ENCODE measurements at places on chromosomes 5 and 9.

GRCh38 chr5:126370796-126371718, 52.2 kb upstream of the GRAMD2B start:
- DNase-seq, result no peak

- no peak for DNase-seq
Observed at GRCh38 chr5:135053278-135053677, 19.2 kb upstream of the PITX1 start.

DNA sequence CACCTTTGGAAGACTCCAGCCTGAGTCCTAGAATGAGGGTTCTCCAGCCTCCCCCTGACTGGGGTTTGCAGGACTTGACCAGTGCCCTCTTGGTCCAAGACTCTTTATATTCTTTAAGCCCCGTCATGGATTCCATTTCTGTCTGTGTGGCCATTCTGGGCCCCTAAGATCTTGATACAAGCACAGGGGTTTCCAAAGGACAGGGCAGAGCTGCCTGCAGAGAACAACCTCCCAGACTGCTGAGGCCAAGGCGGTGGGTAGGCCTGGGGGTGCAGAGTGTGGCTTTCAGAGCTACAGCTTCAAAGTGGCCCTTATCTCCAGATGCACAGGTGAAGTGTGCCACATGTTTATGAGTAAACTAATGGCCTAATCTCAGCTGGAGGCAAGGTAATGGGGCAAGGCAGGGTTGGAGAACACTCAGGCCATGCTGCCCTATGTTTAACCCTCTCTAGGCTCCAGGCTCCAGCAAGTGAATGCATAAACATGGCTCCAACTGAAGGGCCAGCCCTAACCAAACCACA, 32.1 kb downstream of the FOXI1 start:
- DNase-seq, result no peak

- DNase-seq, result no peak
Observed at GRCh38 chr5:89396278-89396954, 513.4 kb upstream of the MEF2C start.

DNA sequence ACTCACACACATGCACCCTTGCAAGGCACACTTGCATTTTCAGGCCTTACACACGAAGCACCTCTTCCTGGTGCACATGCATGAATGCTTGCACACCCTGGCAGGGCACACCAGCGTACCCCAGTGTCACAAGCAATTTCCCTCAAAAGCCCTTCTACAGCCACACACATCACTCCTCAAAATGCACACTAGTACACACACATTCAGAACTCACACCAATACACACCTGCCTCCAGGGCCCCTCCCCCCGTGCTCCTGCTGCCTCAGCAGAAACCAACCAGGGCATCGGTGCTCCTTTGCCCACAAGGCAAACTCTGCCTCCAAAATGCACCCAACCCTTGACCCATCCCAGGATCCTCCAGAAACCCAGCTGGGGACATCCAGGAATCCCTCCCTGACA, 1.2 kb downstream of the CAMK2A start:
- DNase-seq, result no peak

DNA sequence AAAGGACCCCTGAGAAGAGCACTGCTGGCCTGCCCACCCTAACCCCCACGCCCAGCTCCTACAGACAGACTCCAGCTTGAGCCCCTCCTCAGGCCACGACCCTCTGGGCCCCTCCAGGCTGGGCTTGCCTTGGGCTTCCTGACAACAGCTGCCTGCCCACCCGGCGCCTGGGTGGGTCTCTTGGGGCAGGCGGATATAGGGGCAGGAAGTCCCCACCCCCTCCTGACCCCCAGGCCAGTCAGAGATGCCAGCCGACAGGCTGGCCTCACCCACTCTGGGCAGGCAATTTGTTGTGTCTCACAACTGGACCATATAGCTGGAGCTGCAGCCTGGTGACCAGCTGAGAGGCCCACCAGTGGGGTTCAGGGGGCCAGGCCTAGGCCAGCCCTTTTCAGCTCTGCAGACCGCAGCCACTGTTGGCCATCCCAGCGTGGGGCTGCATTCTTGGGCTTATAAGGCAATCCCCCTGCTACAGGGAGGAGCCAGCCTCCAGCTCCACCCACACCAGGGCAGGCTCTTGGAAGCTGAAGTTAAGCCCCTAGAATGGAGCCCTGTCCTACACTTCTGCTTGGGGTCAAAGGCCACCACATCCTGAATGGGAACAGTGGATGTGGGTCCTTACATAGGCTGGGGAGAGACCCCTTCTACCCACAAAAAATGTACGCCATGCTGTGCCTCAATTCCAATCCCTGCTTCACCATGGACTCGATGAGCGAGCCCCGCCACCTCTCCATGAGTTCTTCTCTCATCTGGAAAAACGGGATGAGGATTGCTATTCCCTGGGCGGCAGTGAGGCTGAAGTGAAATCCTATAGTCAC, 2.0 kb downstream of the PDLIM7 start:
- DNase-seq, result no peak

- no peak for DNase-seq
Observed at GRCh38 chr5:105993027-105993426, 1677.7 kb downstream of the EFNA5 start.

GRCh38 chr5:91074615-91075014, 308.5 kb downstream of the ARRDC3 start:
- DNase-seq, result no peak

GRCh38 chr5:116669261-116670031, 94.8 kb upstream of the SEMA6A start:
- DNase-seq, result no peak

DNA sequence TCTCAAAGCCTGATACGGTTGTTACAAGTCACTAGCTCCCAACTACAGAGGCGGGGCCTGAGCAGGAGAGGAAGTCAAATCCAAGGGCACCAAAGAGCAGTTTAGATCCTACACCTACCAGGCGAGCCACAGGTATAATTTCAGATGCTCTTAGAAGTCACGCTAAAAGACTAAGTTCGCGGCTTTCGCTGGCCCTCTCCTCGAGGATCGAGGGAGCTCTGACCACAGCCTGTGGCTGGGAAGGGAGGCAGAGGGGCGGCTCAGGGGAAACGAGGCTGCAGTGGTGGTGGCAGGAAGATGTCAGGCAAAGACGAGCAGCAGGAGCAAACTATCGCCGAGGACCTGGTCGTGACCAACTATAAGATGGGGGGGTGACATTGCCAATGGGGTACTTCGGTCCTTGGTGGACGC, 48.6 kb downstream of the SEMA4D start:
- no peak for DNase-seq

- DNase-seq, result no peak
Observed at GRCh38 chr9:74742792-74743730, 144.7 kb downstream of the TRPM6 start.

- no peak for DNase-seq
Observed at GRCh38 chr9:120372040-120372439, 207.9 kb downstream of the CDK5RAP2 start.

DNA sequence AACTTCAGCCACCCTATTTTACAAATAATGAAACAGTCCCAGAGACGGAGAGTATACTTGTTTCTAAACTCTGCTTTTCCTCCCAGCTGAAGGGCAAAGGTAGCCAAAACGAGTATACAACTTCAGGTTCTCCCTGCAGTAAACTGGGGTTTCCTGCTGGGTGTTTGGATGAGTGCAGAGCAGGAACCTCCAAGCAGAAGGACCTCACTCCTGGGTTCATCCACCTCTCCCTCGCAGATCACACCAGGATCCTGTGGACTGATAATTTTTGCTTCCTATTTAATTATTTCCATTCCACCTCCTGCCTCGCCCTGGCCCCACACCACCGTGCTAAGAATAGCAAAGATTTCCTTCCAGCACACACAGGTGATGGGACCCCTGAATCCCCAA, 2.0 kb upstream of the FOXB2 start:
- no peak for DNase-seq

- DNase-seq, result no peak
Observed at GRCh38 chr5:176817841-176818377, 7.5 kb downstream of the UNC5A start.

DNA sequence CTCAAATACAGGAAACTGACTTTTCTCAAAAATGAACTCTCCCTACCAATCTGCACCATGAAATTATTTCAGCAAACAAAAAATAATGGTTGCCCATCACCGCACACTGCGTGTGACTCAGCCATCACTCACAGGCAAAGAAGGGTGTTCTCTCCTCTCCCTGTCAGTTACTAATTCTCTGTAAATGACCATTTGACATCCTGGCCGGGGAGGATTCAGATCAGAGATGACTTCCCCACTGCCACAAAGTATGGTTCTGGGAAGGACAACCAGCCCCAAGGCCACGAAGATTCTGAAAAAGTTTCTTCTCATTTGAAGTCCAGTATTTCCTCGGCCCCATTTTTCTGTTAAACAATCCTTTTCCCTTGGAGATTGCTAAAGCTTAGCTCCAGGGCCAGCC, 199.4 kb downstream of the AUH start:
- DNase-seq, result no peak

GRCh38 chr5:403995-404394, 39.0 kb upstream of the EXOC3 start:
- no peak for DNase-seq

DNA sequence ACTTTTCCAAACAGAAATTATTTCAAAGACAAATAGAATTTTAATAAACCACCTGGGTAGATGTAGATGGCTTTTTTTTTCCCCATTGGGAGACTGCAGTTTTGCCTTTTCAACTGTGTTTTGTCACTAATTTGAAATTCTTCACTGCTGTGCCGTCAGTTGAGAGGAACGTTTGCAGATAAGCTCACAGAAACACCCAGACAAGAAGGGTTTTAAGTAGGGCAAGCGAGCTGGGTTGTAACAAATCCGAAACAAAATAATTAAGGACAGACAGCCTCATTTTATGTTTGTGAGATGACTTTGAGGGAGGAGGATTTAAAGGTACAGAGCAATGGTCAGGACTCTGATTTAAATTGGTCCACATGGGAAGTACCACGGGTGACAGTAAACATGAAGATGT, 155.1 kb upstream of the NTRK2 start:
- DNase-seq, result no peak

GRCh38 chr5:135561266-135561665, 17.5 kb downstream of the CXCL14 start:
- DNase-seq, result no peak

GRCh38 chr9:34653151-34654072, 1.4 kb downstream of the IL11RA start:
- DNase-seq, result no peak

GRCh38 chr9:37034938-37035647, 1.0 kb upstream of the PAX5 start:
- no peak for DNase-seq

DNA sequence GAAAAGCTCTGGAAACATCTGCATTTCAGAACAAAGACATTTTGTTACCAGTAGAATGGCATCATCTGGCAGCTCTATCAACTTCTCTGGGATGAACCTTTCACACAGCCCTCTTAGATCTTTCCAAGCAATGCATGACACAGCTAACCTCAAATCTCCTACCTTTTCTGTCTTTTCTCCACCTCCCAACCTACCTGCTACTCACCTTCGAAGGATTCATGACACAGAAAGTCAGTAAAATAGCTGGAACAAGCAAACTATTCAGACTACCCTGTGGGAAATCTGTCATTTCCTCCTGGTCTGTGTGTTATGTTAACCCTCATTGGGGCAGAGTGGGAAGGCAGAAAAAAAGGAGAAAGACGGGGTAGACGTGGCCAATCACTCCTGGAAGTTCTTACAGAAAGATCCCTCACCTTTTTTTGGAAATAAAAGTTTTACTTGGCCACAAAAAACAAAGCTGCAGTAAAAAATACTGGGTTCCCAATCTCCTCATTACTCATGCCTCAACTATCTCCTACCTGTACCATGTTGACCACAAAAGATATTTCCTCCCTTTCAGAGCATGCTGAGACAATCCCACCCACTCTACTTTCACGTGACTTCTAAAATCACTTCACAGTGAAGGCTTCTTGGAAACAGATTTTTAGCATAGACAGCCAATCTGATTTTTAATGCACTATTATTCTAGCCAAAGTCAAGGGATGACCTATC, 362.1 kb upstream of the RFX3 start:
- DNase-seq, result no peak

DNA sequence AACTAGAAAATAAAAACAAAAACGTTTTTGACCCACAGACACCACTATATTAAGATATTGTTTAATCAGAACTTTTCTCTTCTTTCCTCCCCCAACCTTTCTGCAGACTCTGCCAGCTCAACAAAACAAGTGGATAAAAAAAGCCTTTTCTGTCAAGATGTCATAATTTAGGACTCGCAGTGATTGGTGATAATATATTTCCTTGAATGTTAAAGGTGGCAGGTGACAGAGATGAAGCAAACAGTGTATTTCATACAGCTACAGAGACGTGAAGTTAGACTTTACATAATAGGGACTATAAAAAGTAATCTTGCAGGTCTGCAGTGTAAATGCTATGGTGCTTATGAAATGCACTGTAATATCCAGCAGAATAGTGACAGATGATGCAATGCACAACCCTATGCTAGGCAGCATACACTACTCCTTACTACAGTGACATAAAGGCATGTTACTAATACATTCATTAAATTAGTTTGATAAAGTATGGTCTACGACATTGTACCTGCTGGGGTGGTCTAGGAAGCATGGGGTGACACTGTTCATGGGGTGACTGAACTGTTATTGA, 326.7 kb upstream of the GRAMD2B start:
- no peak for DNase-seq

All from CD4-positive, alpha-beta T cell treated with Interleukin-6 at 100 ng/mL for 8 hours (primary cell).